Mammary epithelial cell (primary cell): ENCODE measurements at places on chromosomes 2 and 18. TPM values are rescaled to one million over a fixed set of nuclear protein-coding genes. Genes with fewer than 3 reads are reported as not detected.
A peak's percentile ranks its signal among the peaks of the same experiment; 100 is the strongest.

Gene PTPN4
- total RNA-seq: 48.7 TPM

Gene KIF5C
- 0.19 TPM in 1 of 2 replicates, not detected in the other for total RNA-seq

- DNase-seq: peak; percentile 3
Measured at GRCh38 chr2:146916914-146917313, 927.9 kb upstream of the ACVR2A start.

Gene OTOS
- total RNA-seq: not detected in 2 replicates

DNA sequence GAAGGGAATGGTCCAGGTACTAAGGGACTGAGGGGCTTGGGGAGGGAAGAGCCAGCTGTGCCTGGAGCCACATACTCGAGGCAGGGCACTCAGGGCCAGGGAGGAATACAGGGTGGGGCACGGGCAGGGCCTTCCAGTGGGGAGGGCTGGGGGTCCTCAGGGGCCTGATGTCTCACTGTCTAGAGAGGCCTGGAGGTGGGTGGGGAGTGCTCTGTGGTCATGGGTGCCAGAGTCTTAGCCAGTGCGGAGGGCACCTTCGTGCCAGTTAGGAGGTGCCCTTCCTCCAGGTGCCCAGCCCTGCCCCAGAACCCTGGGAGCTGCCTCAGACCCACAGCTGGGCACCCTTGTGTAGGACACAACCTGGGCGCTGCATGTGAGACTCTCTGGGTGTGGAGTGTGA, 81.2 kb downstream of the SMAD7 start:
- DNase-seq: no peak

GRCh38 chr18:79533591-79533990, 137.9 kb downstream of the NFATC1 start:
- no peak for DNase-seq

- no peak for DNase-seq
Measured at GRCh38 chr2:161763153-161763552, 138.9 kb downstream of the SLC4A10 start.

DNA sequence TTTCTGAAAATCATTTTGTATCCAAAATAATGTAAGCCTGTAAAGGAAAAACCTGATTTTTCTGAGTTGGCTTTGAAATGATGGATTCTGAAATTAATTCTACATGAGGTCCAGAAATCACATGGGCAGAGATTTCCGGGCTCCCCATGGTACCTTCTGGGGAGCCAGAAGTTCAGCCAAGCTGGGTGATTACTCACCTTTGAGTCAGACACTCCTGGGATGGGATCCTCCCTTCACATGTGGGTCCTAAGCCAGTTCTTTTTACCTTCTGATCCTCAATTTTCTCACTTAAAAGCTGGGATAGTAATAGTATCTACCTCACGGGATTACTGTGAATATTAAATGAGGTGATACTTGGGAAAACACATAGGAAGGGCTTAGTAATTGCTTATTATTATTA, 179.8 kb upstream of the EPAS1 start:
- DNase-seq: peak; percentile 81

- peak; percentile 97 for DNase-seq
Measured at GRCh38 chr2:216713691-216714336, 18.5 kb upstream of the IGFBP5 start.

DNA sequence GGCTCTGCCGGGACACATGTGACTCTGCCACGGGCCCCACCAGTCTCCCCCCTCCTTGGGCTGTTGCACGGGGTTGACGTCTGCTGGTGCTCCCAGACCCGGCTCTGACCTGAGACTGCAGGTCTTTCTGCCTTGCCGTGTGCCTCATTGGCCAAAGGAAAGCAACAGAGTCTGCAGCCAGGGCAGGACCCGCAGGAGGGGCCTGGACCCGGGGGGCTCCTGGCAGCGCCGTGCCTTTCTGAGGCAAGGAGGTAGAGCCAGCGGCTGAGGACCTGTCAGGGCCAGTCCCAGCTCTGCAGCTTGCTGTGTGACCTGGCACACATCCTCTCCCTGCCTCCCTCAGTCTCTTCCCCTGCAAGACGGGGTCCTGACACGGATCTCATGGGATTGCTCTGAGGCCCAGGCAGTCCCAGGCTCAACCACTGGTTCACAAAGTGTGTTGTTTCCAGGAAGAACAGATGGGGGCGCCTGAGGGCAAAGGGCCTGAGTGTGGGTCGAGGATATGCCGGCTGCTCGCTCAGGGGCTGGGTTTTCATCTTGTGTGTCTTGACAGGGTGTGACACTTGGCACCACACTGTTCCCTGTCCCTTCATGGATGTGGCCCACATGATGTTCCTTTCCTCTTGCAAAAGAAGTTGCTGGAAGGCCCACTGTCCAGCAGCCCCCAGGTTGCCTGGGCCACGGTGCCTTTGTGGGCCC, 9.0 kb downstream of the CAPN10 start:
- DNase-seq: no peak

DNA sequence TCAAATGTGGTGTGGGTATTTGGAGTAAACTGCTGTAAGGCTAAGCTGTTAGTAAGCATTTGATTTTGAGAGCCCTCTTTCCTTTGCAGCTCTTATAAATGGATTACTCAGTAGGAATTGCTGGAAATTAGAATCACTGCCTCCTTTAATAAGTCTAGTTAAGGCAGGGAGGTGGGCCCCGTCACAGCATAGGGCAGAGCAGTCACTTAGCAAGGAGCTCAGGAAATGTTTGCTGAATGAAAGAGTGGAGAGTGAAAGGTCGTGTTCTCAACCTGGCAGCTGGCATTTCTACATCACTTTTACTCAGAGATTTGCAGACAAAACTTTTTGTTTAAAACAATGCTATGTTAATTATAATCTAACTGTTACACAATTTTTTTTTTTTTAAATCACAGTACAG, 25.5 kb downstream of the ITGA6 start:
- no peak for DNase-seq

- DNase-seq: no peak
Measured at GRCh38 chr2:98308532-98308931, 37.7 kb upstream of the CNGA3 start.

DNA sequence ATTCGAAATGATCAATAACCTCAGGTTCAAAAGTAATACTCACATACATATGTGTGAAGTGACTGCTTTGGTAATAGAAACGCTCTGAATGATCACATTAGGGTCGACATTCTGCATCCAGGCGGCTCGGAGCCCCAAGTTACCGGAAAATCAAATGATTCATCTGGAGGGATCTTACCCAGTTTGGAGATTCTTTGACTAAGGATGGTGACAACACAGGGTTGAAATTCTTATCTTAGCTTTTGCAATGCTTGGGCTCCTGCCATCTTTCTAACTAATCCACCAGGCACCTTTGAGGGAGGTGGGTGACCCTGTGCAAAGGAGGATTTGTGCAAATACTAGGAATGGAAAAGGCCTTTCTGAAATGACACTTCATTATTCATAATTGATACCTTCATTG, 10.8 kb downstream of the GBX2 start:
- no peak for DNase-seq

DNA sequence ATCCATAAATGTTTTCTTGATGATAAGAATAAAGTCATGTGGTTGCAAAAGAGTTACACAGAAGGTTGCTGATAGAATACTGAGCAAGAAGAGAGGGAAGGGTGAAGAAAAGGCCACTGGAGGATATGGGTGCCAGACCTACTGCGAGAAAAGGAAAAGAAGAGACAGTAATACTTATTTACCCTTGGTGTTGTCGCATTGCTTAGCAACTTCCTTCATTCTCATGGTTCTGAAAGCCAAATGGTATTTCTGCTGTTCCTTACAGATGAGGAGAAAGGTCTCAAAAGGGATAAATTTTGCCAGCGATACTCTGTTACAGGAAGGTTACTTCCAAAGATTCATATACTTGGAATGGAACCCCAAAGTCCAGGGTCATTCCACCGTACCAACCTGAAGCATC, 62.5 kb downstream of the LHCGR start:
- no peak for DNase-seq

DNA sequence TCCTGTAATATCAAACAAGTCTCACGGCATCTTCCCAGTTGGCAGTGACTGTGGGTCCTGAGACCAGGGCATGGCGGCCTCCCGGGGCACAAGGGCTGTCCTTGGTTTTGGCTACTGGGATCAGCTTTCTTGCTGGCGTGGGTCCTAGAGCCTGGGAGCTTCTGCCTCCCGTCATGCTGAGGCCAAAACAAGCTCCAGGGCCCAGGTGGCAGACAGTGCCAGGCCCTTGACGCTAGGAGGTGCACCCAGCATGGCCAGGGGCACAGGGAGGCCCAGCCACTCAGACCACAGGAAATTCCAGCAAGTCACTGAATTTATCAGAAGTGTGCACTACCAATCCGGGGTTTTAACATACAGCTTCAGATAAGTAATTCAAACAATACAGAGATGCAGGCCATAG, 184.7 kb downstream of the EIPR1 start:
- DNase-seq: no peak

GRCh38 chr18:10145546-10145945, 231.7 kb downstream of the VAPA start:
- DNase-seq: no peak

DNA sequence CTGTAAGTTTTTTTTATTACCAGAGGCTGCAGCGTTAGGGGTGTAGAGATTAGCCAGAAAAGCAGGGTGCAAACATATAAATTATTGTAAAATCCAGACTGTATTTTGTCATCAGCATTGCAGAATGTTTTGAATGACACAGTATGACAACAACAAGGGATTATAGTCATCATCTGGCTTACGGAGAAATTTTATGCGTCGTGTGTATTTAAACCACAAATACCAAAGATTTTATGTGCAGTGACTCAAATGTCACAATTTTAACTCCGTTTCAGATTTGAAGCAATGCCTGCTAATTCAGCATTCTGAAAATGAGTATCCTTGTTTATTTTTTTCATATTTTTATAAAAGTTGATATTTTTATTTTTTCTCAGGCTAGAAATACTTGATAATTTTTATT, 19.4 kb upstream of the TMX3 start:
- no peak for DNase-seq

DNA sequence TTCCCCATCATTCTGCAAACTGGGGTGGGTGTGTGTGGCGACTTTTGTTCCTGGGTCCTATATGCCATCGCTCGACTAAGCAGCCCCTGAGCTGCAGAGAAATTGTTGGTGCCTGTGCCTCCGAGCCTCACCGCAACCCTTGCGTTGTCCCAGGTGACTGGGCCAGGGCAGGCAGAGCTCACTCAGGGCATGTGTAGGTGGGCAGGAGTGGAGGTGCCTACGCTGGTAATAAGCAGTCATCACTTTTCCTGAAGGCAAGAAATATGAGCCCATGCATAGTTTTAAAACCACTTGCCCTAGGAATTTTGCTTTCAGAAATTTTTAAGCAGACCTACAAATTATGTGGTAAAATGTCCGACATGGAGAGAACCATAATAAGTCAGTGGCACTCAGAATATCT, 197.8 kb downstream of the SMAD7 start:
- peak; percentile 61 for DNase-seq

Gene SOWAHC
- 32.9 and 33.0 TPM in 2 replicates for total RNA-seq

Gene RAB6C
- not detected in 2 replicates for total RNA-seq

Gene HOXD9
- total RNA-seq: not detected in 2 replicates

GRCh38 chr18:55906536-55906935, 318.5 kb upstream of the TCF4 start:
- no peak for DNase-seq

GRCh38 chr18:75727456-75727855, 300.0 kb upstream of the SMIM21 start:
- peak; percentile 2 for DNase-seq

DNA sequence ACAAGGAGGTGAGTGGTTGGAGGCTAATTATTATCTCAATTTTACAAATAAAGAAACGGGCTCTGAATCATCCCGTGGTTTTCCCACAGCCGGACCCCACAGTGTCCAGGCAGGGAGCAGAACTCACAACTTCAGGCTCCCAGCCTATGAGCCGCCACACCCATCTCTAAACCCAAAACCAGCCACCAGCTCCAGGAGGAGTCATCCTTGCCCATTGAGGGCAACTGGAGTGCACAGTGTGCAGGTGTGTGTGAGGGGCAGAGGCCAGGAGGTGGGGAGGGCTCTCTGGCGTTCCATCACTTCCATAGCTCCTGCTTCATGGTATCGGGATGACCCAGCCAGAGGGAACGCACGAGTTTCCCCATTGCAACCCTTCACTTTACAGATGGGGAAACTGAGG, 144.5 kb downstream of the CYP26B1 start:
- DNase-seq: no peak
